Spinal cord (tissue), 10 donors: ENCODE measurements at places on chromosomes 4 and X. TPM values are rescaled to one million over a fixed set of nuclear protein-coding genes. Genes with fewer than 3 reads are reported as not detected.

GRCh38 chr4:12446256-12446655, 1017.6 kb upstream of the HS3ST1 start:
- no peak overlapping the region for H3K27ac ChIP-seq
- no peaks in the 10 kb centered on the region for H3K36me3 ChIP-seq
- no peaks in the 10 kb centered on the region for H3K27me3 ChIP-seq
- no peak overlapping the region for H3K4me3 ChIP-seq

DNA sequence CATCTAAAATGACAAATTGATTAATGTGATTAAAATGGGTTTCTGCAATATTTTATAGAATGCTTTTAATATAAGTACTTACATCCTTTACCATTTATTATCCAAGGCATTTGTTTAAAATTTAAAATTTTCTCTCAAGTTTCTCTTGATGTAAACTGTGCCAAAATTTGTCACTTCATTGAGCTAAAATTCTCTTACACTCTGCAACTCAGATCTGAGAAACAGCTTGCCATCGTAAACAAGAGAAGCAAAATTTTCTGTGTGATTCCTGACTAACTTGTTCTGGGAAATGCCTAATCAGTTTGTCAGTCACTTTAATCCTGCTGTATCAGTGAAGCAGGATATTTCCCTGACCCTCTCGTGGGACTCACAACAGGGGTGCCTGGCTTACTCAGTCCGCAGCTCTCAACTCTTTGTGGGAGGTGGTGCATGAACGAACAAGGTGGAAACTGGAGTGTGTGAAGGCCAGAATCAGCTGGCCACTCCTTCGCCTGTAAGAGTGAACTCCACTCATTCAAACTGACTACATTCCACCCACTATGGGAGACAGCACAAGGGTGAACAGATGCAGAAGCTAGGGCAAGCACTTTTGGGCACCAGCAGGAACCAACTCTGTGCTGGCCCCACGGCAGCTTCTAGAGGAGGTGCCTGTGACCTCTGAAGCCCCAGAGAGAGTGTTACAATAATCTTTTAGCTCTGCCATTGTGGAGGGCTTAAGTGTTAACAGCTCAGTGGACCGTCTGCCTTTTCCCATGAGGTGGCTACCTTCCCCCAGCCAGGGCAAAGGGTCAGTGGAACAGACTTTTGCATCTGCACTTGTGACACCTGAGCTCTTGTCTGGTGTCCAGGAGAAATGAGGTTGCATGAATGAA, 349.4 kb downstream of the FAT4 start:
- H3K27ac ChIP-seq: no peak overlapping the region
- no peaks in the 10 kb centered on the region for H3K4me1 ChIP-seq
- DNase-seq: no peak
- H3K36me3 ChIP-seq: no peaks in the 10 kb centered on the region

DNA sequence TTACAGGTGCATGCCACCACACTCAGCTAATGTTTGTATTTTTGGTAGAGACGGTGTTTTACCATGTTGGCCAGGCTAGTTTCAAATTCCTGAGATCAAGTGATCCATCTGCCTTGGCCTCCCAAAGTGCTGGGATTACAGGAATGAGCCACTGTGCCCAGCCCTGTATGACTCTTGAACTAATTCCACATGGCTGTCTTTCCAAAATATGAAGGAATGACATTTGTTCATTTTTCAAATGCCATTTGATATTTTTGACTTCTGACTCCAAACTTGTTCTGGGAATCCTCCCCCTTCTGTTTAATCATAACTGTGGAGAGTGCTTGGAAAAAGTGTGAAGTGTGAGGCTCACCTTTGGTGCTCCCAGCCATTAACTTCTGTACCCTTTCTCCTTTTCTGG, 119.2 kb downstream of the NHS start:
- no peak overlapping the region for H3K4me3 ChIP-seq
- H3K27ac ChIP-seq: no peak overlapping the region
- H3K27me3 ChIP-seq: peaks cover 7% of the 10 kb centered on the region
- no peaks in the 10 kb centered on the region for H3K36me3 ChIP-seq

DUSP21 gene
- not detected for polyA plus RNA-seq

- H3K4me1 ChIP-seq: no peaks in the 10 kb centered on the region
- H3K27me3 ChIP-seq: no peaks in the 10 kb centered on the region
- H3K27ac ChIP-seq: no peak overlapping the region
- no peaks in the 10 kb centered on the region for H3K36me3 ChIP-seq
Measured at GRCh38 chr4:116020141-116020722, 906.8 kb upstream of the NDST4 start.

PGAM4 gene
- 0.51 TPM for polyA plus RNA-seq

- no peaks in the 10 kb centered on the region for H3K27me3 ChIP-seq
- no peak for DNase-seq
- H3K4me3 ChIP-seq: no peak overlapping the region
- peaks cover 45% of the 10 kb centered on the region for H3K4me1 ChIP-seq
Measured at GRCh38 chr4:677431-678293, 3.3 kb downstream of the MYL5 start.

DNA sequence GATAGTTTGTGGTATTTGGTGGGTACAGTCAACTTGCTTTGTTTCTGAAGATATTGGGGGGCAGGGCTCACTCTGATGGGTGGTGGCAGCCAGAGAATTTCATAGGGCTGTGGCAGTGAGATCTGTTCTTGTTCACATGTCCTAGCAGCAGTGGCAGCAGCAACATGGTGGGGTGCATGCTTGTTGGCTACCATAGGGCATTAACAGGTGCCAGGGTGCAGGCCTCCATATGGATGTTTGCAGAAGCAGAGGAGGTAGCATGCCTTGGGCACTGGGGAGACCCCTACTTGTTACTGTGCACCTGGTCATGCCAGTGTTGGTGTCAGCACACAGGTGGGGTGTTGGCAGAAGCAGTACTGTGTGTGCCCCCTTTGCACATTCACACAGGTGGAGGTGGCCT, 96.3 kb upstream of the ZC4H2 start:
- H3K4me1 ChIP-seq: no peaks in the 10 kb centered on the region
- no peak overlapping the region for H3K4me3 ChIP-seq
- H3K27ac ChIP-seq: no peak overlapping the region
- no peaks in the 10 kb centered on the region for H3K36me3 ChIP-seq
- no peak for DNase-seq

DNA sequence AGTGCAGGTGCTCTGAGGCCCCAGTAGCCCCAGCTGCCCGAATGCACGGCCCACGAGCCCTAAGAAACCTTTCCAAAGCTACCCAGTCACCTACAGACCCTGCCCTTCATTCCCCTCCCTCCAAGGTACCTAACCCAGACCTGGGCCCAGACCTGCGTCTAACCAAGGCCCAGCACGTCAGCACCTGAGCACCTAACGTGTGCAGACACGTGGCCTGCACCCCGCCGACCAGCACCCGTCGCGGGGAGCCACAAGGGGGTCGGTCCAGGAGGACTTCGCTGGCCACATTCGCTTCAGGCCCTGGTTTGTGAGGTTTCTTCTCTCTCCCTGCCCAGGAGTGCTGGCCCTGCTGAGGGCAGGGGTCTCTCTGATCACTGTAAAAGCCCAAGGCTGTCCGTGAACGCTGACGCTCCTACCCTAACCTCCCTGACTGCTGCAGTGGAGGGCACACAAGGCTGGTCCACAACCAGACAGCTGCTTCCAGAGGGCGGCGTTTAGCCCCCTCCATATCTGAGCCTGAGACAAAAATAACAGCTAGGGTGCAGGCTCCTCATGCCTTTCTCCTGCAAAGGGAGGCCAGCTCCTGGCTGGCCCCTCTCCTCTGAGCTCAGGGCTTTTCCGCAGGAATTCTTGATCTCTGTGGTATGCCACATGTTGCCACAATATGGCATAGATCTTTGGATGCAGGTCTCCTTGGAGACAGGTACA, 31.8 kb downstream of the WDR1 start:
- DNase-seq: no peak
- no peak overlapping the region for H3K27ac ChIP-seq
- H3K27me3 ChIP-seq: no peaks in the 10 kb centered on the region
- no peak overlapping the region for H3K4me3 ChIP-seq

- H3K36me3 ChIP-seq: no peaks in the 10 kb centered on the region
- no peak for DNase-seq
- no peak overlapping the region for H3K27ac ChIP-seq
- H3K4me3 ChIP-seq: no peak overlapping the region
- no peaks in the 10 kb centered on the region for H3K27me3 ChIP-seq
- H3K4me1 ChIP-seq: no peaks in the 10 kb centered on the region
Measured at GRCh38 chr4:234178-234577, 71.1 kb downstream of the ZNF732 start.
